Esophagus squamous epithelium (tissue), 5 donors: ENCODE measurements at places on chromosomes 5 and 9. TPM values are rescaled to one million over a fixed set of nuclear protein-coding genes. Genes with fewer than 3 reads are reported as not detected.

The FREM1 gene
- 0.09 TPM for total RNA-seq

The ADAMTS12 gene
- total RNA-seq: not detected

The ACSL6 gene
- total RNA-seq: 0.04 TPM

The ZNF883 gene
- total RNA-seq: 1.1 TPM

The TAF11L10 gene
- not detected for total RNA-seq

The IL13 gene
- not detected for total RNA-seq

The RECK gene
- 16.2 TPM for total RNA-seq

The TLE1 gene
- 17.1 TPM for total RNA-seq

The CDH10 gene
- not detected for total RNA-seq

The KIF27 gene
- 4.2 TPM for total RNA-seq

The CDK9 gene
- 35.8 TPM for total RNA-seq

The GRIN1 gene
- not detected for total RNA-seq

The FAM120AOS gene
- total RNA-seq: 25.9 TPM

The C5orf24 gene
- total RNA-seq: 27.0 TPM

The OGN gene
- 1.5 TPM for total RNA-seq

The LEAP2 gene
- 0.29 TPM for total RNA-seq

The GCNT4 gene
- total RNA-seq: 1.4 TPM

The GRIA1 gene
- total RNA-seq: 0.19 TPM

The CXXC5 gene
- total RNA-seq: 40.4 TPM

The TMC1 gene
- total RNA-seq: not detected

The OCLN gene
- total RNA-seq: 56.2 TPM

The LRRC14B gene
- total RNA-seq: not detected

The ASTN2 gene
- total RNA-seq: 0.27 TPM

The SLC31A1 gene
- total RNA-seq: 22.7 TPM

The C9orf43 gene
- total RNA-seq: 0.79 TPM

The TCF7 gene
- 1.9 TPM for total RNA-seq

The IFNE gene
- 0.91 TPM for total RNA-seq

The SPATA6L gene
- total RNA-seq: 1.1 TPM

The CBY3 gene
- total RNA-seq: not detected

The SPATA9 gene
- total RNA-seq: not detected

The FOXI1 gene
- total RNA-seq: not detected

The SHOC1 gene
- total RNA-seq: 5.8 TPM

The DAB2 gene
- 0.95 TPM for total RNA-seq

The ALDOB gene
- not detected for total RNA-seq

The LCP2 gene
- 12.4 TPM for total RNA-seq

The OR1Q1 gene
- total RNA-seq: not detected

The CCDC183 gene
- not detected for total RNA-seq
